Inflammatory macrophage treated with lipopolysaccharide for 4 hours (primary cell): ENCODE measurements at places on chromosomes 16 and 17.
A peak's percentile ranks its signal among the peaks of the same experiment; 100 is the strongest.

DNA sequence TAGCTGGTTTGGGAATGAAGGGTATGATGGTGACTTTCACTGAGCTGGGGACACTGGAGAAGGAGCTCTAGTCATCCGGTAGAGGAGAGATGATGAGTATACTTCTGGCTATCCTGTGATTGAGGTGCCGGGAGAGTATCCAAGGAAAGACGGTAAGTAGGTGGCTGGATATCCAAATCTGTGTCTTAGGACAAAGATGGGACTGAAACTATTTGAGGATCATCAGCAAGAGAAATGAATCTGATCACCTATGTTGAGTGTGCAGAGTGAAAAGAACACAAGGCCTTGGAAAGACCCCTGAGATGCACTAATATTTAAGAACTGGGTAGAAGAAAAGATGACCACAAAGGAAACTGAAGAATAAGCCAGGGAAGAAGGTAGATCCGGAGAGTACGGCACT lies 1.0 kb downstream of the NACA2 start:
- DNase-seq: no peak

- DNase-seq: no peak
These were observed 193.5 kb upstream of the KIF2B start for GRCh38 chr17:53629188-53629587.

GRCh38 chr17:82517230-82517865 lies 2.2 kb upstream of the FOXK2 start:
- no peak for DNase-seq

DNA sequence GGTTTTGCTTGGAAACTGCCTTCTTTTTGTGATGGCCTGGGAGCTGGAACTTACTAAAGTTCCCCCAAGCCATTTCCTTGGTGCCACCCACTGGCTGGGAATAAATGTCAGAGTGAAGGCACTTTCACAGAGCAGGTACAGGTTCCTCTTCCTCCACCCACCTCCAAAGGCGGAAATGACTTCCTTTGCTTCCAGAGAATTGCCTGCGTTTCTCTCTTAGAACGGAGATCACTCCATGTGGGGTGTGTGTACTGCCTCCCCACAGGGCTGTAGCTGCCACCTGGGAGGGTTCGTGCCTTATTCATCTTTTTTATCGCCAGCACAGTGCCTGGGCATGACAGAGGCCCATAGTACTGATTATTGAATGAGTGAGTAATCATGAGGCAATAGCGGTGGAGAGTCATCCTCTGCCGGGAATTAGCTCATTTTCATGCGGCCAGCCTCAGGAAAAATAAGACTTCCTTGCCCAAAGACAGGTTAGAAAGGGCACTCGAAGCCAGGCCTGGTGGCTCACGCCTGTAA lies 32.2 kb upstream of the HAS3 start:
- no peak for DNase-seq

DNA sequence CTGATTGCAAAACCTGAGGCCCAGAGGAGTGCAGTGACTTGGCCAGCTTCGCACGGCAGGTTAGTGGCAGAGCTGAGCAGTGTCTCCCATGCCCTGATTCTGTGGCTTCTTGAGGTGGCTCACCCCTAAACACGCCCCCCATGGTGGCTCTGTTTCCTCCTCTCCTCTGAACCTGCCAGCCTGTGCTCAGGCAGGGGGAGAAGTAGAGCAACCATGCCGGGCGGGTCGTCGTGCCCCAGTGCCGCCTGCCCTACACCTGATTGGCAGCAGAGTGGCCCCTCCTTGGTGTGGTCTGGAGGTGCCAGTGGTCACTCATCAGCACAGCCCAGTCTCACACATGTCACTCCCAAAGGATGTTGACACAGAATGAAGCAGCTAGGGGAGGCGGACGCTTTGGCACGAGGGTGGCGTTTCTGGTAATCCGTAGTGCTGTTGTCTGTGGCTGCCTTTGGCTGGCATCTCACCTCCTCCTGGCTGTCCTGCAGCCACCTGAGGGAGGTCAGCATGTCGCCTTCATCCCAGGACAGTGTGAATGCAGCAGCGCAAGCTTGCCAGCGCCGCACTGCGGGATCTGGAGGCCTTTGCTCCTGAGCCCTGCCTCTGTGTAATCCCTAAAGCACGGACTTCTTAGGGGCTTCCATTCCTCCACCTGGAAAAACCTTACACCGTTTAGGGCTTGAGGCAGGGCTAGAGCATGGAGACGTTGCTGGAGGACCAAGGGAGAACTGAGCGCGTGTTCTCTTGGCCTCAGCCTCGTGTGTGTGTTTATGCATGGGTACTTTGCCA lies 294.7 kb downstream of the SEC14L1 start:
- DNase-seq: no peak

- DNase-seq: no peak
These were observed 31.7 kb upstream of the BRD7 start for GRCh38 chr16:50400312-50400966.

DNA sequence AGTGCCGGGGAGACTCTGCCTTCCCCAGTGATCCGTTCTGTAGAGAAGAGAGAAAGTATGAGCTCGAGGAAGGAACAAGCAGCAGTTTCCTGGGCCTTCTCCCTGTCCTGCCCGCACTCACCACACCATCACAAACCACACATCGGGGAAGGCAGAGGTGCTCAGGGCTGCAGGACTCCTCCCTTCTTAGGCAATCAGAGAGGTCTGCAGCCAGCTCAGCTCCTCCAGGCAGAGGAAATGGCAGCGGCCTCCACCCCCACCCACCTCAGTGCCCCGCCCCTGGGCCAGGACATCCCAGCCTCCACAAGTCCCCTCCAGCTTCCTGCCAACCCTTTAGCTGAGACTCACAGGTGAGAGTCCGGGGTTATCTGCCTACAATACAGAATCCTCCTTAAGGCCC lies 2.0 kb downstream of the ZNF319 start:
- DNase-seq: peak; percentile 44

DNA sequence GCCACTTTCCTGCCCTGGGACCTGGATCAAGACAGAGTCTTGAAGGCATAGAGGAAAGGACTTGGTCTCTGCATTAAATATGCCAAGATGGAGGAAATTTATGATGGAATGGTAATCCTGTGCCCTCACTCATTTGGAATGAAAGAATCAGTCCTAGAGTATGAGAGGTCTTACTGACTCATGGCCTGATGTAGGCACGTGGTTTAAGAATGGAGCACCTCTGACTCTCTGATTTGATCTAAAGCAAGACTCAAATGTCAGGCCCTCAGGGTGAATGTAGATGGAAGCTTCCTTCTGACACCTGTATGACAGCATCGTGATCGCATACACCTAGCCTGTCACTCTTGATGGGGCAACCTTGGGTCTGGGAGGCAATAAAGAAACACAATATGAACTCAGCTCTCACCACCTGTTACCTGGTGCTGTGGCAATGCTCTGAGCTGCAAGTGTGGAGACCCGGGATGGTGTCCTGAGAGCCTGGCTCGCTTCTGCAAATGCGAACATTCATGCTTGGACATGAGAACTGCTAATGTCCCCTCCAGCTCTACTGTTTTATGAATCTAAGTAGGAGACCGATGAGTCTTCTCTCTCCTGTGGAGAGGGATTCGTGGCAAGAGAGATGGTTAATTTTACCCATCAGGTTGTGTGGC lies 229.9 kb downstream of the ABCC12 start:
- no peak for DNase-seq

- DNase-seq: no peak
These were observed 2.2 kb upstream of the GSDMA start for GRCh38 chr17:39960524-39961041.

DNA sequence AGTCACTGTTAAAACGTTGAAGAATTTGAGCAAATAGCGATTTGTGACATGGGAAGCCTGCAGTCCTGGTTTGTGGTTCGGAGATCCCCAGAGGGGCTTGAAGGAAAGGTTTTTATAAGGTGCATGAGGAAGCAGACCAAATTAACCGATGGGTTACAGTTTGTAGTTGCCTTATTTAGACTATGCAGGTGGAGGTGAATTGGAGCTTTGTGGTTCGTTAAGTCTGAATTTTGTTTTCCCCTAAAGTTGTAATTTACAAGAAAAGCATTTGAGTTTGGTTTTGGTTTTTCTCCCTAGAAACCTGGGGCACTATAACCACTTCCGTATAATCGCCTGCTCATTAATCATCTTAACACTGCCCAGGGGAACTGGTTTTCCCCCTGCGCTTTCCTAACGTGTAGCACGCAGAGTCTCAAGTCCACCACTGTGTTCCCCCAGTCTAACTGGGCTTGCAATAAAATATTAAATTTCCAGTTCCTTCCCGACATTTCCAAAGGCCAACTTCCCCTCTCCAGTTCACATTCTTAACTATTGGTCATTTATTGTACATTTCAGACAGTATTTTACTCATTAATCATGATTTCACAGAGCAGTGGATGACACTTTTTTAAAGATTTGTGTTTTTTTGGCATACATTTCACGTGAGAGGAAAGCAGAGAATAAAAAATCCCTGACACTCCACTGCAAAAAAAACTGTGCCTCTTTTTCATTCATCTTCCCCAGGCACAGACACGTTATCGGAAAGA lies 932 bp downstream of the ZNF267 start:
- peak; percentile 93 for DNase-seq

GRCh38 chr16:70796301-70796700 lies 4.7 kb downstream of the VAC14 start:
- DNase-seq: peak; percentile 59

DNA sequence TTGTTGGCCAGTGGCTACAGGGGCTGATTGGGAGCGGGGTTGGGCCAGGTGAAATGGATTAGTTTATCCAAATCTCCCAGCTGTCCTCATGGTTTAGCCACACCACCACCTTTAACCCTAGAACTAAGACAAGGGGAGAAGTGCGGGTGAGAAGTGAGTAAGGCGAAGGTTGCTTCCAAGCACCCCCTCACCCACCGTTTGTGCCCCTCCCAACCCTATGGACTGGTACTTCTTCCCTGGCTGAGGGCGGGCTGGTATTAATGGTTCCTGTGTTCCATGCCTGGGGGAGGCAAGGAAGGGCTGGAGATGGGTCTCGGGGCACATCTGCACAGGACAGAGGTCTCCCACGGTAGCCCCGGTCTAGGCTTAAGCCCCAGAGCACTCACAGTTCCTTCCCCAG lies 25.1 kb downstream of the NT5M start:
- no peak for DNase-seq
